Left lung (tissue), 14 donors: ENCODE measurements at places on chromosomes 2 and 18. TPM values are rescaled to one million over a fixed set of nuclear protein-coding genes. Genes with fewer than 3 reads are reported as not detected.
A peak's percentile ranks its signal among the peaks of the same experiment; 100 is the strongest.

The FBXO36 gene
- 2.4 TPM for total RNA-seq

- H3K27ac ChIP-seq: no peak overlapping the region
- no peak overlapping the region for H3K4me3 ChIP-seq
- no peaks in the 10 kb centered on the region for H3K36me3 ChIP-seq
Observed at GRCh38 chr18:75154997-75155396, 53.9 kb downstream of the PTGR3 start.

DNA sequence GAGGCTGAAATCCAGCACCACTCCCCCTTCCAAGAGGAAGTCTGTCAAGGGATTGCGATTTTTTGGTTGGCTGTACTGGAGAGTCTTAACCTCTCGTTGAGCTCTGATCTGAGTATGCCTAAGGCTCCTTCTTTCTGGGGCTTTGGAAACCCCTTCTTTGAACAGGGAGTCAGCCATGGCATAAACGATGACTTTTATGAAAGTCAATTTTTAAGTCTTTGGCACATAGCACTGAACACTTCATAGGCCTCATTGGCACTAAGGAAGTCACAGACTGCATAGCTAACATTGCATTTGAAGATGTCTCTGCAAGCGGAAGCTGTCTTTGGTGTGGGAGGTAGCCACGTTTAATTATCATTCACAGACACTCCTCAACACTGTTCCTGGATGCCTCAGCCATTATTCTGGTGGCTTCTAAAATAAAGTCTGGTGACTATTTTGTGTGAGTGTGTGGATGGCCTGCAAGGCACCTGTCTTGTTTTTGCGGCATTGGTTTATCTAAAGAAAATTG lies 148.2 kb upstream of the NCK2 start:
- no peak for DNase-seq
- no peaks in the 10 kb centered on the region for H3K27me3 ChIP-seq
- H3K4me3 ChIP-seq: no peak overlapping the region
- H3K4me1 ChIP-seq: no peaks in the 10 kb centered on the region
- H3K27ac ChIP-seq: no peak overlapping the region

GRCh38 chr2:196218106-196218505 lies 46.7 kb upstream of the STK17B start:
- no peak overlapping the region for H3K4me3 ChIP-seq
- DNase-seq: no peak
- no peak overlapping the region for H3K27ac ChIP-seq
- H3K4me1 ChIP-seq: peaks cover 6% of the 10 kb centered on the region
- no peaks in the 10 kb centered on the region for H3K27me3 ChIP-seq
- peaks cover 10% of the 10 kb centered on the region for H3K36me3 ChIP-seq

The CRYGC gene
- not detected for total RNA-seq

DNA sequence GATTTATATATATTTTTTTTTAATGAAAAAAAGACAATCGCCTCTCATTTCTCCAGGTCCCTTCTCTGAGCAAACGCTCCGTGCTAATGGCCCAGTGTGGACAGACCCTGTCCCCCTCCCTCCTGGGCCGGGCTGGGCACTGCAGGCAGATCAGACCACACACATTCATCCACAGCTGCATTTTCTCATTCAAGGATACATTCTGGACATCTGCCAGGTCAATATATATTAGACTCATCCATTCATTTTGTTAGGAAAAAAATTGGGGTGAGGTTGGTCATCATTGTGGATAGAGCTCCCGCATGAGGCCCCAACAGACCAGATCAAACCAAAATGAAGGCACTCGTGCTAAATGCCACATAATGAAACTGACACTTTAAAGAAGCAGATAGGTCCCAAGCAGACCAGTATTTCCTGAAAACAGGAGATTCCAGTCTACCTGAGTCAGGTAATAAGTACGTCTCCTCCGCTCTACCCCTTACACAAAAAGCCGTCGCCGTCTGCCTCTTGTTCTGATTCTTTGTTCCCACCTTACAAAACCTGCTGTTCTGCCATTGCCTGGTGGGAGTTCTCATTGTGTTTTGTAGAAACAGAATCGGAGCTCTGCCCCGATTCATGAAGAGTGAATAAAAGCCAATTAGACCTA lies 15.4 kb upstream of the OTOS start:
- H3K36me3 ChIP-seq: no peaks in the 10 kb centered on the region
- H3K27me3 ChIP-seq: peaks cover 30% of the 10 kb centered on the region
- no peak overlapping the region for H3K4me3 ChIP-seq
- DNase-seq: no peak

- peak; percentile 62 for DNase-seq
- peak overlapping the region; percentile 5 for H3K4me3 ChIP-seq
- H3K36me3 ChIP-seq: no peaks in the 10 kb centered on the region
- no peak overlapping the region for H3K27ac ChIP-seq
Observed at GRCh38 chr2:5695654-5696403, 3.6 kb downstream of the SOX11 start.

- no peaks in the 10 kb centered on the region for H3K4me1 ChIP-seq
- H3K27ac ChIP-seq: no peak overlapping the region
- H3K27me3 ChIP-seq: no peaks in the 10 kb centered on the region
Observed at GRCh38 chr2:132911726-132912724, 242.0 kb upstream of the LYPD1 start.

- H3K4me3 ChIP-seq: no peak overlapping the region
- peaks cover 7% of the 10 kb centered on the region for H3K4me1 ChIP-seq
- H3K27me3 ChIP-seq: no peaks in the 10 kb centered on the region
- no peak overlapping the region for H3K27ac ChIP-seq
- H3K36me3 ChIP-seq: no peaks in the 10 kb centered on the region
- no peak for DNase-seq
Observed at GRCh38 chr18:24031916-24032315, 17.4 kb downstream of the TTC39C start.

DNA sequence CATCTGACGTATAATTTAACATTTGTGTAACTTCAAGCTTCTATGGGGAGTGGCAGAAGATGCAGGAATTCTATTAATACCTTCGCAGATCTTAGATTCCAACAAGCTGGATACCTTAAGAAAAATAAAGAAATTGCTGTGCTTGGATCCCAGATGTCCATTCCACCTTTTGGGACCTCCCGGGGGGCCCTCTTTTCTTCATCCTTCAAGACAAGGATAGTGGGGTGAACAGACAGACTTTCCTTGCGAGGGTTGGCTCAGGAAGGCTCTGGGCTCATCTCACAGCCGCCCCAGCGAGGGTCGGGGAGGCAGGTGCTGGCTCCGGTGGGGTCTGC lies 509 bp upstream of the RNF144A start:
- DNase-seq: no peak
- H3K36me3 ChIP-seq: no peaks in the 10 kb centered on the region
- H3K4me3 ChIP-seq: no peak overlapping the region
- no peak overlapping the region for H3K27ac ChIP-seq
- H3K27me3 ChIP-seq: no peaks in the 10 kb centered on the region

DNA sequence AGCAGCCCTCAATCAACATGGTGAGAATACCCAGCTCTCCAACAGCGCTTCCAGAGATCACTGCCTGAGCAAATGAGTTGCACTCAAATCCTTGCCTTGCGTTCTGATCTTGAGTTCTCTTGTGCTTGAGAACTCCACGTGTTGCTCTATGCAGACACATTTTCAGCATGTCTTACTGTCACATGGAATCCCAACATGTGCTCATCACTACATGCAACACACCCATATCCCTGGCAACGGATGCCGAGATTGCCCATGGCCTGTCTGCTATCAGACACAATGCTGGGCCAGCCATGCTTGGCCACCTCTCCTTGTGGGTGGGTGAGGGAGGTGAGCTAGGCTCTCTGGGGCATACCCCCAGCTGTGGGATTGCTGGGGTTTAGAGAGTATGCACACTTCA lies 91.9 kb upstream of the LDAH start:
- no peaks in the 10 kb centered on the region for H3K4me1 ChIP-seq
- H3K27ac ChIP-seq: no peak overlapping the region
- H3K4me3 ChIP-seq: no peak overlapping the region
- H3K36me3 ChIP-seq: no peaks in the 10 kb centered on the region

- DNase-seq: no peak
- peaks cover 25% of the 10 kb centered on the region for H3K36me3 ChIP-seq
- H3K27me3 ChIP-seq: no peaks in the 10 kb centered on the region
- no peak overlapping the region for H3K27ac ChIP-seq
- no peaks in the 10 kb centered on the region for H3K4me1 ChIP-seq
- H3K4me3 ChIP-seq: no peak overlapping the region
Observed at GRCh38 chr18:666177-666576, 8.7 kb downstream of the TYMS start.

DNA sequence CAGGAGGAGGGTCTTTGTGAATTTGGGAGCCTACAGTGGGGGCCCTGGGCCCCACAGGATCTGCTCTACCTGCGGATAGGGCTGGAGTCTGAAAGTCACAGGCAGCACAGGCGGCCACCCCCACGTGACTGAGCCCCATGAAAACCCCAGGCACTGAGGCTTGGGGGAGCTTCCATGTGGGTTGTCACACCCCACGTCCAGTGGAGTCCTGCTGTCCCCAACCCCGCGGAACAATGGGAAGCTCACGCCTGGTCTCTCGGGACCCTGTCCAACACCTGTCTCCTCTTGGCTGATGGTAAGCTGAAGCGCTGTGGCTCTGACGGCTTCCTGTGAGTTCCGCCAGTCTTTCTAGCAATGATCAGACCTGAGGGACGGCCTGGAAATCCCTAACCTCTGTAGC lies 85.8 kb downstream of the PTGR3 start:
- H3K27me3 ChIP-seq: no peaks in the 10 kb centered on the region
- no peaks in the 10 kb centered on the region for H3K36me3 ChIP-seq
- no peak overlapping the region for H3K4me3 ChIP-seq
- H3K27ac ChIP-seq: no peak overlapping the region

GRCh38 chr2:7559791-7560190 lies 642.6 kb downstream of the RNF144A start:
- no peak overlapping the region for H3K27ac ChIP-seq
- no peak overlapping the region for H3K4me3 ChIP-seq
- no peaks in the 10 kb centered on the region for H3K4me1 ChIP-seq
- H3K36me3 ChIP-seq: no peaks in the 10 kb centered on the region

DNA sequence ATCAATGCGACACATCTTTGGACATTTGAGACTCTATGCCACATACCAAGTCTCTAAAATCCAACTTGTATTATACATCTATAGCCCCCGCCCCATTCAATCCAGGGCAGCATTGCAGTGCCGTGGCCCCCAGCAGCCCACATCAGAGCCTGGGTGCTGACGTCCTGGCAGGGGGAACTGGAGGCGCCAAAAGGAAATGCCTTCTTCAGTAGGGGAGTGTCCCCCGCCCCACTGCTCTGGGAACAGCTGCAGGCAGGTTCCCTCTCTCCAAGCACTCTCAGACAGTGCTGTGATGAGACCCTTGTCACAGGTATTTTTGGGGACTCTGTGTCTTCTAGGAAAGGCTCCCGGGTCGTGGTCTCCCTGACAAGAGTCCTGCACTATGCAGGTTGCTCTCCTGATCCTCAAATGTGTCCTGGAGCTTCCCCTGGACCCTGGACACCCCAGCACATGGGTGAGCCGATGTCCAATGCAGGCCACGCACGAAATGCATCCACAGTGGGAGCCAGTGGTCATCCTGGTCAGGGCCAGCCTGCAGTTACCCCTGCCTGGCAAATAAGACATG lies 188.7 kb downstream of the RTP5 start:
- H3K27ac ChIP-seq: no peak overlapping the region
- no peak overlapping the region for H3K4me3 ChIP-seq
- H3K4me1 ChIP-seq: no peaks in the 10 kb centered on the region
- no peaks in the 10 kb centered on the region for H3K36me3 ChIP-seq

DNA sequence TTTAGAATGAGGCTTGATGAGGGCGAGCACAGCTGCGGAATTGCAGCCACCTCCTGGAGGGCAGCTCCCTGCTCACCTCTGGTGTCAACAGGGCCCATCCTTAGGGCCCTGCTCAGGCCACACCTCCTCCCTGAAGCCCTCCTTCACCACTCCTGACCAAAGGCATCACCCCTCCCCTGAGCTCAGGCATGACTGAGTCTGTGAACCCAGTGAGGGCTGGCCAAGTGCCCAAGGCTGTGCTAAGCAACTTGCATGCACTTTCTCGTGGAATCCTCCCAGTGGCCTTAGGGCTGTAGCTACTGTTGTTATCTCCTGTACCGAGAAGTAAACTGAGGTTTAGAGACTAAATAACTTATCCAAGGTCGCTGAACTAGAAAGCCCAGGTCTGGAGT lies 101.7 kb downstream of the KLHL29 start:
- no peak overlapping the region for H3K4me3 ChIP-seq
- no peak for DNase-seq
- no peaks in the 10 kb centered on the region for H3K4me1 ChIP-seq

- no peaks in the 10 kb centered on the region for H3K27me3 ChIP-seq
- H3K4me1 ChIP-seq: no peaks in the 10 kb centered on the region
- H3K4me3 ChIP-seq: no peak overlapping the region
- DNase-seq: no peak
- peaks cover 10% of the 10 kb centered on the region for H3K36me3 ChIP-seq
Observed at GRCh38 chr2:28239207-28239606, 153.5 kb upstream of the FOSL2 start.

The PDE1A gene
- total RNA-seq: 4.6 TPM
